Gastrocnemius medialis (tissue), 4 donors: ENCODE measurements at places on chromosomes 11 and 22. TPM values are rescaled to one million over a fixed set of nuclear protein-coding genes. Genes with fewer than 3 reads are reported as not detected.

DNA sequence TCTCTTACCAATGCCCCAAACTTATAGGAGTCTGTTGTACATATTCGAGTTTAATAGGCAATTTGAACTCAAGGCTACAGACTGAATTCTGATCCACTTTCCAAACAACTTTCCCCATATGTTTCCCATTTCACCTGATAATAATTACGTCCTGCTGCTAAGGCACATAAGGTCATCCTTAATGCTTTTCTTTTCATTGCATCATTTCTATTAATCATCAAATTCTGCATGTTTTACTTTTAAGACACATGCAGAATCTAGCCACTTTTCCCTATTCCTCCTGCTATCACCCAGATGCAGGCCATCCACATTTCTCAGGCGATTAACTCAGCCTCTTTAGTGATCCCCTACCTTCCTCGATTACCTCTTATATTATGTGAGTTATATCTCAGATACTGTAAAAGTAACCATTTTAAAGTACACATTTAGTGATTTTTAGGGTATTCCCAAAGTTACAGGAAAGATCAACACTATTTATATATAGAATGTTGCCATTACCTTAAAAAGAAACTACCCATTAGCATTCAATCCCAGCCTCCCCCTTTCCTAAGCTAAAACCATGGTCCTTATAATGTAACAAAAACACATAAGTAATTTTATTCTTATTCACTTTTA, 14.9 kb downstream of the XKR3 start:
- no peaks in the 10 kb centered on the region for H3K27me3 ChIP-seq
- no peak overlapping the region for H3K4me3 ChIP-seq
- H3K4me1 ChIP-seq: no peaks in the 10 kb centered on the region
- no peak for DNase-seq
- no peaks in the 10 kb centered on the region for H3K36me3 ChIP-seq

GRCh38 chr22:48627203-48627602, 1200.5 kb downstream of the BRD1 start:
- no peaks in the 10 kb centered on the region for H3K36me3 ChIP-seq
- DNase-seq: no peak
- no peak overlapping the region for H3K4me3 ChIP-seq
- no peaks in the 10 kb centered on the region for H3K27me3 ChIP-seq
- H3K4me1 ChIP-seq: no peaks in the 10 kb centered on the region

- no peak for DNase-seq
- no peaks in the 10 kb centered on the region for H3K4me1 ChIP-seq
- H3K4me3 ChIP-seq: no peak overlapping the region
- no peak overlapping the region for H3K27ac ChIP-seq
- no peaks in the 10 kb centered on the region for H3K27me3 ChIP-seq
- H3K36me3 ChIP-seq: no peaks in the 10 kb centered on the region
Observed at GRCh38 chr11:117457835-117458234, 130.2 kb downstream of the CEP164 start.

GRCh38 chr11:6201481-6201880, 2.5 kb downstream of the OR52W1 start:
- H3K27ac ChIP-seq: no peak overlapping the region
- H3K36me3 ChIP-seq: no peaks in the 10 kb centered on the region
- H3K27me3 ChIP-seq: no peaks in the 10 kb centered on the region
- DNase-seq: no peak

- no peaks in the 10 kb centered on the region for H3K36me3 ChIP-seq
- H3K27ac ChIP-seq: no peak overlapping the region
- H3K4me3 ChIP-seq: no peak overlapping the region
- peaks cover 6% of the 10 kb centered on the region for H3K27me3 ChIP-seq
Observed at GRCh38 chr11:61609980-61610366, 29.1 kb upstream of the SYT7 start.

- H3K36me3 ChIP-seq: no peaks in the 10 kb centered on the region
- no peaks in the 10 kb centered on the region for H3K27me3 ChIP-seq
- no peak overlapping the region for H3K27ac ChIP-seq
Observed at GRCh38 chr11:104728927-104729326, 169.3 kb downstream of the CASP12 start.

- no peaks in the 10 kb centered on the region for H3K36me3 ChIP-seq
- DNase-seq: no peak
- H3K4me1 ChIP-seq: no peaks in the 10 kb centered on the region
- H3K4me3 ChIP-seq: no peak overlapping the region
- no peak overlapping the region for H3K27ac ChIP-seq
Observed at GRCh38 chr11:102589047-102589459, 36.1 kb downstream of the MMP20 start.

DNA sequence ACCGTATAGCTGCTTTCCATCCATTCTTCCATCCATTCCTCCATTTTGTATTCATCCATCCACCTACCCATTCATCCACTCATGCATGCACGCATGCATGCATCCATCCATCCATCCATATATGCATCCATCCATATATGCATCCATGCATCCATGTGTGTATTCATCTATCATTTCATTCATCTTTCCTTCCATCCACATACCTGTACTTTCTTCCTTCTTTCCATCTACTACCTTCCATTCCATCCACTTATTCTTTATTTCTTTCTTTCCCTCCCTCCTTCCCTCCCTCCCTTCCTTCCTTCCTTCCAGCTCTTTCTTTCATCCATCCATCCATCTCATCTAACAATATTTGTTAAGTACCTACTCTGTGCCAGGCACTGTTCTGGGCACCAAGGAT, 19.9 kb downstream of the KIAA1671 start:
- no peaks in the 10 kb centered on the region for H3K27me3 ChIP-seq
- H3K27ac ChIP-seq: no peak overlapping the region
- no peak overlapping the region for H3K4me3 ChIP-seq
- H3K4me1 ChIP-seq: peaks cover 22% of the 10 kb centered on the region

DNA sequence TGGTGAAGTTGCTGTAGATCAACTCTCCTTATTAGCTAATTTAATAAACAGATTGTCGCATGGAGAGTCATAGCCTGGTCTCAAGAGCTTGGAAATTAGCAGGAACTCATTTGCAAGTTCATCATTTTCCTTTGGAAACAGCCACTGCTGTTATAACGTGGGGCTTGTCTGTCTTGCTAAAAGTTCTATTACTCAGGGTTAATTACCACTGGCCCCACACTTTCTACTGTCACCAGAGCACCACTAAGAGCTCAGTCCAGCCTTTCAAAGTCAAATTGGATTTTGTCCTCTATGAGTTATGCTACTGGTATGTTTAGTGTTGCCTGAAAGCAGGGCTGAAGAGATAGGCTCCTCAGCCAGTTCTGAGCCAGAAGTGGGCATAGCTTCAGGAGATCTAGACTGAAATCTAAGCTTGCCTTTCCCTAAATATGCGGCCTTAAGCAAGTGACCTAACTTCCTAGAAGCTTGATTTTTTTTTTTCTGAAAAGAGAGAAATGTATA, 292.2 kb downstream of the INSC start:
- no peaks in the 10 kb centered on the region for H3K27me3 ChIP-seq
- no peaks in the 10 kb centered on the region for H3K36me3 ChIP-seq
- no peak overlapping the region for H3K4me3 ChIP-seq
- H3K27ac ChIP-seq: no peak overlapping the region
- no peaks in the 10 kb centered on the region for H3K4me1 ChIP-seq

- H3K27ac ChIP-seq: no peak overlapping the region
- H3K36me3 ChIP-seq: no peaks in the 10 kb centered on the region
- H3K4me3 ChIP-seq: no peak overlapping the region
- H3K27me3 ChIP-seq: no peaks in the 10 kb centered on the region
- DNase-seq: no peak
Observed at GRCh38 chr11:132804258-132804657, 728.0 kb downstream of the OPCML start.

DNA sequence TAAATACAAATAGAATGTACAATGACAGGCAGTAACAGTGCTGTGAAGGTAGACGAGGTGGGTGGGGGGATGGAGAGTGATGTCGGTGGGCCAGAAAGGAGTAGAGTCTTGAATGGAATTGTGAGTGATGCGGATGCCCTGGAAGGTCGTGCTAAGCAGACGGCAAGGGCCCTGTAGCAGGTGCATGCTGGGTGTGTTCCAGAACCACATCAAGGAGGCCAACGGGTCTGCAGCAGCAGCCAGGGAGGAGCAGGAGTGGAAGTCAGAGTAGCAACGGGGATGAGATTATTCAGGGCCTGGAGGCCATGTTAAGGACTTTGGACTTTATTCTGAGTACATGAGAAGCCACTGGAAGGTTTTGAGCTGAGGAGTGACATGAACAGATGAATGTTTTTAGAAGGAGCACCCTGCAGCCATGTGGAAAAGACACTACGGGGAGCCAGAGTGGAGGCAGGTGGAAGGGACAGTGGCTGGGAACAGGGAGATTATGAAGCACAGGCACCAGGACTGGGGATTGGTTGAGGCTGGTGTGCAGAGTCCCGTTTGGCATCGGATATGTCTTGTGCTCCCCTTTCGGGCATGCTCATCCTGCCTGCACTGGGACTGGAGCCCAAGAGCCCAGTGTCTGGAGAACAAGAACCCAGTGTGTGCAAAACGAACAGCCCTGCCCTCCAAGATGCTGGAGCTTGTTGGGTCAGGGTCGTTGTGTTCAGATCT, 74.1 kb downstream of the COMMD9 start:
- no peaks in the 10 kb centered on the region for H3K4me1 ChIP-seq
- H3K27ac ChIP-seq: no peak overlapping the region
- no peaks in the 10 kb centered on the region for H3K27me3 ChIP-seq
- H3K36me3 ChIP-seq: no peaks in the 10 kb centered on the region
- H3K4me3 ChIP-seq: no peak overlapping the region

- H3K27me3 ChIP-seq: no peaks in the 10 kb centered on the region
- H3K27ac ChIP-seq: no peak overlapping the region
- H3K4me1 ChIP-seq: no peaks in the 10 kb centered on the region
- no peak for DNase-seq
Observed at GRCh38 chr11:85746670-85747069, 60.7 kb upstream of the CCDC89 start.

- H3K4me3 ChIP-seq: no peak overlapping the region
- H3K27me3 ChIP-seq: no peaks in the 10 kb centered on the region
- peaks cover 11% of the 10 kb centered on the region for H3K4me1 ChIP-seq
- H3K36me3 ChIP-seq: no peaks in the 10 kb centered on the region
- DNase-seq: no peak
- no peak overlapping the region for H3K27ac ChIP-seq
Observed at GRCh38 chr22:36422287-36423014, 34.7 kb upstream of the MYH9 start.

GRCh38 chr11:2837096-2837601, 48.4 kb downstream of the CDKN1C start:
- H3K36me3 ChIP-seq: no peaks in the 10 kb centered on the region
- peaks cover 3% of the 10 kb centered on the region for H3K4me1 ChIP-seq
- no peak overlapping the region for H3K4me3 ChIP-seq
- no peaks in the 10 kb centered on the region for H3K27me3 ChIP-seq

DNA sequence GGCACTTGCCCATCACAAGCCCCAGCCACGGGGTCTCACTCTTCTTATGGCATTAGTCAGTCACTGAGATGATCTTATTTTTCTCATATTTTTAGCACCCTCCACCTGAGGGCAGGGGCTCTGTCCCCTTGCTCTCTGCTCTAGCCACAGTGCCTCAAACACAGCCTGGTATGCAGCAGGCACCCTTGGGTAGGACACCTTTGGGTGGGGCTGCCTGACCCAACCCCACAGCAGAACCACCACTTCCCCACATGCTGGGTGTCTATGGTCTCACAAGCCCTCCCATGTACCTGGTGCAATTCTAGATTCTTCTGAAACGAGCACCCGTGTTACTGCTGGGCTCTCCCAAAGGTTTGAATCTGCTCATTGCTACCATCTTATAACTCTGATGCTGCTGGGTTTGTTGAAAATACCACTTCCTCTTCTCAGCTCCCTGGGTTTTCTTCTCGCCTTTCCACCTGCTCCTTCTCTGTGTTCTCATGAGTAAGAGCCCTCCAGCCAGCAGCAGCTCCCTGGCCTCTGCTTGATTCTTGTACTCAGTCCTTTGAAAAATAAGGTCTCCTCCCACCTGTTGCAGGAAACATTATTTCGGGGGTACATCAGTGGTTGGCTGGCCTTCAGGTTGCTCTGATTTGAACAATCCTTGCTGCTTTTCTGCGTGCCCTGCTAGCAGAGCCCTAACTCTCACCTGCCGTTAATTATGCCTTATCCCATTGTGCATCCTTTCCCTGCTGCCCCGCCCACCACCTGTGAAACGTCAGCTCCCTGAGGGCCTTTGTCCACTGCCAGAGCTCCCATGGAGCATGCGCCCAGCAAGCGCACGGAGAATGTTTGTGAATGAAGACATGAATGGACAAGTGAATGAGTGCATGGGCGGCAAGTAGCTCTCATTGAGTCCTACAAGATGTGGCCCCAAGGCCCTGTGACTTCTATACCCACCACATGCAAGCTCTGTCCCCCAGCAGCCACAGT, 1181.6 kb downstream of the TBC1D22A start:
- no peaks in the 10 kb centered on the region for H3K36me3 ChIP-seq
- no peak for DNase-seq
- no peak overlapping the region for H3K27ac ChIP-seq
- H3K4me1 ChIP-seq: no peaks in the 10 kb centered on the region
- H3K27me3 ChIP-seq: no peaks in the 10 kb centered on the region

- DNase-seq: peak; percentile 9
- H3K27me3 ChIP-seq: no peaks in the 10 kb centered on the region
- H3K4me1 ChIP-seq: peaks cover 40% of the 10 kb centered on the region
- H3K4me3 ChIP-seq: no peak overlapping the region
- H3K36me3 ChIP-seq: no peaks in the 10 kb centered on the region
- no peak overlapping the region for H3K27ac ChIP-seq
Observed at GRCh38 chr11:3121931-3122774, 43.0 kb downstream of the OSBPL5 start.

- no peaks in the 10 kb centered on the region for H3K4me1 ChIP-seq
- no peaks in the 10 kb centered on the region for H3K27me3 ChIP-seq
- H3K4me3 ChIP-seq: no peak overlapping the region
- no peak for DNase-seq
- H3K36me3 ChIP-seq: no peaks in the 10 kb centered on the region
- no peak overlapping the region for H3K27ac ChIP-seq
Observed at GRCh38 chr11:34417202-34417601, 21.5 kb upstream of the CAT start.

DNA sequence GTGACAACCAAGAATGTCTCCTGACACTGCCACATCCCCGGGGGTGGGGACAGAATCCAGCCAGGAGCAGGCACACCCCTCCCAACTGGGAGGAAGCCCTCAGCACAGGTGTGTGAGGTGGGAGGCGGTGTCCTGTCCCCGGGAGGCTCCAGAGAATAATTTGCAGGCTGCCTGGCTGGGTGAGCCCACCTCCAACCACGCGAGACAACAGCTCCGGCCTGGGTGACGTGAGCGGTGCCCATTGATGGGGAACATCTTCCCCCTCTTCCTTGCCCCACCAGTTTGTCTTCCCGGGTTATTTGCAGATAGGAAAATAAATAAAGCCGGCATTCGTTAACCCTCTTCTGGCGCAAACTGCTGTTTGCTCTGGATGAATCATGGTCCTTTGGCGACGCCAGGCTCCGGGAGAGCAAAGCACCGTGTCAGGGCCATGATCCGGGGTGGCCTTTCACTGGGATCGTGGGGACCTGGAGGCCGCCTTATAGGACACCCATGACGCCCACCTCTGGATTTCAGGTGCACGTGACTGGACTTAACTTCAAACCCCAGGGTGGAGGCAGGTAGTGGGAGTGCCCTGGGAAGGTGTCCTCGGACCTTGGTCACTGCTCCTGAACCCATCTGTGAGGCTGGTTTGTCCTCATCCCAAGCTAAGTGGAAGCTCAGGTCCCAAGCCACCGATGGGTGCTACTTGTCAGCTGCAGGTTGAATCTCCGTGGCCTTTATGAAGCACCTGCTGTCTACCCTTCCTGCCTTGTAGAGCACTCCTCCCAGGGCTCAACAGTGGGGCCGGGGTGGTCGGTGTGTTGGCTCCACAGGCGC, 13.9 kb downstream of the CCND1 start:
- no peak overlapping the region for H3K4me3 ChIP-seq
- no peak overlapping the region for H3K27ac ChIP-seq
- H3K4me1 ChIP-seq: no peaks in the 10 kb centered on the region
- no peaks in the 10 kb centered on the region for H3K27me3 ChIP-seq
- H3K36me3 ChIP-seq: no peaks in the 10 kb centered on the region
- no peak for DNase-seq

MB gene
- total RNA-seq: 13,121 TPM

MPZL2 gene
- total RNA-seq: 4.2 TPM

GDPD4 gene
- total RNA-seq: not detected

APLNR gene
- 0.52 TPM for total RNA-seq

BIK gene
- total RNA-seq: not detected

DUSP8 gene
- total RNA-seq: 4.2 TPM
